PC-9 (cell line): ENCODE measurements at places on chromosomes 2 and 18. TPM values are rescaled to one million over a fixed set of nuclear protein-coding genes. Genes with fewer than 3 reads are reported as not detected.

Gene DCDC2C
- total RNA-seq = not detected in 2 replicates

Gene UPP2
- total RNA-seq = not detected in 2 replicates

Gene TAF1B
- total RNA-seq = 23.8 and 24.8 TPM in 2 replicates

Gene OR6B2
- total RNA-seq = not detected in 2 replicates

Gene DSG4
- not detected in 2 replicates for total RNA-seq

Gene ALPP
- 47.5 and 57.8 TPM in 2 replicates for total RNA-seq

Gene CAMKMT
- total RNA-seq = 11.7 and 17.9 TPM in 2 replicates

Gene CDK15
- total RNA-seq = not detected in 2 replicates

Gene LONRF2
- total RNA-seq = not detected in 2 replicates

Gene PJVK
- total RNA-seq = 14.6 and 16.9 TPM in 2 replicates

Gene AOX1
- total RNA-seq = 4.1 and 5.1 TPM in 2 replicates

Gene CYP27C1
- 0.94 and 1.6 TPM in 2 replicates for total RNA-seq

Gene STARD6
- not detected in 2 replicates for total RNA-seq

Gene CCDC102B
- 1.9 and 2.3 TPM in 2 replicates for total RNA-seq

Gene XIRP2
- not detected in 2 replicates for total RNA-seq

Gene C2orf66
- 0.22 TPM in 1 of 2 replicates, not detected in the other for total RNA-seq
